MCF 10A (cell line): ENCODE measurements at places on chromosomes 16 and 17. TPM values are rescaled to one million over a fixed set of nuclear protein-coding genes. Genes with fewer than 3 reads are reported as not detected.

- H3K4me1 ChIP-seq, result no peaks in the 10 kb centered on the region
- H3K36me3 ChIP-seq, result no peaks in the 10 kb centered on the region
- H3K27ac ChIP-seq, result no peak overlapping the region
- DNase-seq, result no peak
- H3K27me3 ChIP-seq, result no peaks in the 10 kb centered on the region
Observed at GRCh38 chr16:7304279-7304678, 28.4 kb upstream of the RBFOX1 start.

Gene CA7
- total RNA-seq, result not detected in 2 replicates

DNA sequence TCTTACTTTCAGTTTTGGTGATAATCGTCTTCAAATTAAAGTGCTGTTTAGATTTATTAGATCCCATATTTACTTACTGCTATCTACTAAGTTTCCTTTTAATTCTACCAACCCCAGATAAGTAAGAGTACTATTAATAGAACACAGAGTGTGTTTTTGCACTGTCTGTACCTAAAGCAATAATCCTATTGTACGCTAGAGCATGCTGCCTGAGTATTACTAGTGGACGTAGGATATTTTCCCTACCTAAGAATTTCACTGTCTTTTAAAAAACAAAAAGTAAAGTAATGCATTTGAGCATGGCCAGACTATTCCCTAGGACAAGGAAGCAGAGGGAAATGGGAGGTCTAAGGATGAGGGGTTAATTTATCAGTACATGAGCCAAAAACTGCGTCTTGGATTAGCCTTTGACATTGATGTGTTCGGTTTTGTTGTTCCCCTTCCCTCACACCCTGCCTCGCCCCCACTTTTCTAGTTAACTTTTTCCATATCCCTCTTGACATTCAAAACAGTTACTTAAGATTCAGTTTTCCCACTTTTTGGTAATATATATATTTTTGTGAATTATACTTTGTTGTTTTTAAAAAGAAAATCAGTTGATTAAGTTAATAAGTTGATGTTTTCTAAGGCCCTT, 56.8 kb downstream of the HLF start:
- no peak overlapping the region for H3K27ac ChIP-seq
- no peak overlapping the region for H3K4me3 ChIP-seq
- no peaks in the 10 kb centered on the region for H3K27me3 ChIP-seq

- H3K36me3 ChIP-seq, result no peaks in the 10 kb centered on the region
- H3K27me3 ChIP-seq, result peaks cover 50% of the 10 kb centered on the region
- H3K4me3 ChIP-seq, result no peak overlapping the region
- peak; percentile 45 for DNase-seq
Observed at GRCh38 chr16:83878838-83879237, 20.1 kb upstream of the MLYCD start.

GRCh38 chr16:84532291-84532724, 27.8 kb upstream of the MEAK7 start:
- H3K4me1 ChIP-seq, result peaks cover 19% of the 10 kb centered on the region
- peak overlapping the region; percentile 83 for H3K27ac ChIP-seq
- no peaks in the 10 kb centered on the region for H3K36me3 ChIP-seq
- peak; percentile 88 for DNase-seq
- no peaks in the 10 kb centered on the region for H3K27me3 ChIP-seq
- H3K4me3 ChIP-seq, result peak overlapping the region; percentile 30

Gene EME2
- total RNA-seq, result 20.6 TPM in 2 replicates

DNA sequence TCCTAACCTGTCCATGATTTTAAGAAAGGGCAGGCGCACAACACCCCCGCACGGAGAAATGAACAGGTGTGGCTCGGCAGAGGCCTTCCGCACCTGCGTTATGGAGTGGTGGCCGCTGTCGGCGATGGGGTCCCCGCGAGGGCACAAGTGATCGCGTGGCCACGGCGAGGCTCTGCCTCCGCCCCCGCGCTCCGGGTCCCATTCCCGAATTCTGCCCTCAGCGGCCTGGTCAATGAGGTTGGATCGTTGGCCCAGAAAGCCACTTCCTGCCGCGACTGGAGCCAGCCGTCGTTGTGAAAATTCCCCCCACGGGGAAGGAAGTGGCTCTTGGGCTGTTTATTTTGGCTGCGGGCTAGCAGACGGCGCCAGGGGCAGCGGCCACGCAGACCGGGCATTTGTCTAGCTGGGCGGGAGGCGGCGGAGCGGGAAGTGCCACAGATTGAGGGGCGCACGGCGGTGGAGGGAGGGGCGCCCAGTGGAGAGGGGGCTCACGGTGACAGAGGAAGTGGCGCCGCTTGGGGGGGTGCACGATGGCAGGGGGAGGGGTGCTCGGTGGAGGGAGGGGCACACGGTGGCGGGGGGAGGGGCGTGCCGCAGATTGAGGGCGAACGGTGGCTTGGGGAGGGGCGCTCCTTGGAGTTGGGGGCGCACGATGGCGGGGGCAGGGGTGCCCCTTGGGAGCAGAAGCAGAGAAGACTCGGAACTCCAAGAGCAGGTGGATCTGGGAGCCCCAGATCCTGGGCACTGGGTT, 25.0 kb downstream of the MRC2 start:
- peak overlapping the region; percentile 55 for H3K4me3 ChIP-seq
- H3K27me3 ChIP-seq, result no peaks in the 10 kb centered on the region
- H3K36me3 ChIP-seq, result no peaks in the 10 kb centered on the region
- peaks cover 6% of the 10 kb centered on the region for H3K4me1 ChIP-seq
- peak; percentile 65 for DNase-seq
- no peak overlapping the region for H3K27ac ChIP-seq

Gene MFAP4
- not detected in 2 replicates for total RNA-seq

DNA sequence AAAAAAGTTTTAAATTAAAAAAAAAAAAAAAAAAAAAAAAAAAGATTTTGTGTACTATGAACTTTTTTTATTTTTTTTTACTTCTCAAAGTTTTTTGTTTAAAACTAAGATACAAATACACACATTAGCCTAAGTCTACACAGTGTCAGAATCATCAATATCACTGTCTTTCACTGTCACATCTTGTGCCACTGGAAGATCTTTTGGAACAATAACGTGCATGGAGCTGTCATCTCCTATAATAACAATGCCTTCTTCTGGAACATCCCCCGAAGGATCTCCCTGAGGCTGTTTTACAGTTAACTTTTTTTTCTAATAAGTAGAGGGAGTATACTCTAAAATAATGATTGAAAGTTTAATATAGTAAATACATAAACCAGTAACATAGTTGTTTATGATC, 295.7 kb downstream of the KCNJ2 start:
- H3K4me1 ChIP-seq, result no peaks in the 10 kb centered on the region
- no peak overlapping the region for H3K4me3 ChIP-seq
- no peak overlapping the region for H3K27ac ChIP-seq
- H3K27me3 ChIP-seq, result no peaks in the 10 kb centered on the region
- no peaks in the 10 kb centered on the region for H3K36me3 ChIP-seq
- no peak for DNase-seq

DNA sequence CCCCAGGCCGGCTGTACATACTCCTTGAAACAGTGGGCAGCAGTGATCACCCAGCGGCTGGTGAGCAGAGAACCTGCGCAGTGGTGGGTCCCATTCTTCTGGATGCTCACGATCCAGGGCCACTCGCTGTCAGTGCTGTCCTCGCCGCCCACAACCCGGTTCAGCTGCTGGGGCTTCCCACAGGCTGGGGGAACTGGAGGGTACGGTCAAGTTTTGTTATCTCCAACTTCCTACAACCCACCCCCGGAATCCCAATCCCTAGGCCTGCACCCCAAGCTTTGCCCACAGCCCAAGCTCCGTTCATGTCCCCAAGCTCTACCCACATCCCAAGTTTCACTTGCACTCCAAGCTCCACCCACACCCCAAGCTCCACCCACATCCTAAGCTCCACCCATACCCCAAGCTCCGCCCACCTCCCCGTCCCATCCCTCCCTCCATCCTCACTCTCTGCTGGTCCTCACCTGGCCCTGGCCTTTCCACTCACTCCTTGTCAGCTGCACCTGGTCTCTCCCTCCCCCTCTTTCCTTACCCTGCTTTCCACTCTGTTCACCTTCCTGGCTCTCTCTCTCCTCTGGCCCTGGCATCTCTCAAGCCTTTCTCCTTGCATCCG, 1.8 kb downstream of the PRSS22 start:
- DNase-seq, result no peak
- H3K27ac ChIP-seq, result no peak overlapping the region
- no peaks in the 10 kb centered on the region for H3K36me3 ChIP-seq

Gene RGS11
- total RNA-seq, result 1.7 and 3.6 TPM in 2 replicates

- H3K4me3 ChIP-seq, result peak overlapping the region; percentile 53
- no peaks in the 10 kb centered on the region for H3K27me3 ChIP-seq
- H3K27ac ChIP-seq, result peak overlapping the region; percentile 77
- H3K36me3 ChIP-seq, result no peaks in the 10 kb centered on the region
- peaks cover 19% of the 10 kb centered on the region for H3K4me1 ChIP-seq
Observed at GRCh38 chr17:44940768-44941167, 6.8 kb downstream of the KIF18B start.

- H3K4me1 ChIP-seq, result peaks cover 10% of the 10 kb centered on the region
- peaks cover 8% of the 10 kb centered on the region for H3K27me3 ChIP-seq
- no peak overlapping the region for H3K4me3 ChIP-seq
- H3K36me3 ChIP-seq, result no peaks in the 10 kb centered on the region
Observed at GRCh38 chr16:58459344-58460218, 40.4 kb upstream of the NDRG4 start.

GRCh38 chr17:72795941-72796340, 296.5 kb downstream of the SLC39A11 start:
- H3K27ac ChIP-seq, result no peak overlapping the region
- H3K4me3 ChIP-seq, result no peak overlapping the region
- peaks cover 7% of the 10 kb centered on the region for H3K36me3 ChIP-seq
- no peak for DNase-seq
- no peaks in the 10 kb centered on the region for H3K27me3 ChIP-seq

- H3K4me1 ChIP-seq, result peaks cover 8% of the 10 kb centered on the region
- H3K27ac ChIP-seq, result no peak overlapping the region
- peaks cover 76% of the 10 kb centered on the region for H3K36me3 ChIP-seq
- DNase-seq, result no peak
Observed at GRCh38 chr16:67943256-67943618, 683 bp downstream of the LCAT start.

Gene CDH1
- total RNA-seq, result 37.6 and 37.7 TPM in 2 replicates

Gene CNTROB
- total RNA-seq, result 31.5 and 39.2 TPM in 2 replicates

GRCh38 chr16:12043953-12044352, 67.4 kb downstream of the SNX29 start:
- peaks cover 4% of the 10 kb centered on the region for H3K4me1 ChIP-seq
- no peak overlapping the region for H3K27ac ChIP-seq
- no peak for DNase-seq
- H3K4me3 ChIP-seq, result no peak overlapping the region

Gene OTOP3
- not detected in 2 replicates for total RNA-seq

Gene KRT31
- not detected in 2 replicates for total RNA-seq

Gene ZNF785
- total RNA-seq, result 12.8 and 16.3 TPM in 2 replicates

Gene SCNN1B
- 9.5 and 12.5 TPM in 2 replicates for total RNA-seq

GRCh38 chr16:83068686-83069085, 441.9 kb downstream of the CDH13 start:
- H3K4me1 ChIP-seq, result peaks cover 10% of the 10 kb centered on the region
- peak; percentile 16 for DNase-seq
- no peak overlapping the region for H3K27ac ChIP-seq
- H3K4me3 ChIP-seq, result no peak overlapping the region

Gene CCL17
- total RNA-seq, result not detected in 2 replicates

GRCh38 chr16:11565665-11566064, 21.1 kb downstream of the LITAF start:
- peak overlapping the region; percentile 70 for H3K27ac ChIP-seq
- H3K4me3 ChIP-seq, result no peak overlapping the region
- no peak for DNase-seq

GRCh38 chr17:37092071-37092470, 143.3 kb downstream of the AATF start:
- H3K4me3 ChIP-seq, result no peak overlapping the region
- no peaks in the 10 kb centered on the region for H3K4me1 ChIP-seq
- no peaks in the 10 kb centered on the region for H3K27me3 ChIP-seq
- H3K36me3 ChIP-seq, result peaks cover 82% of the 10 kb centered on the region
- H3K27ac ChIP-seq, result no peak overlapping the region
- peak; percentile 20 for DNase-seq

GRCh38 chr17:2084036-2084765, 29.3 kb downstream of the HIC1 start:
- H3K27ac ChIP-seq, result peak overlapping the region; percentile 6
- peaks cover 28% of the 10 kb centered on the region for H3K36me3 ChIP-seq
- H3K27me3 ChIP-seq, result no peaks in the 10 kb centered on the region
- no peak overlapping the region for H3K4me3 ChIP-seq
- peak; percentile 34 for DNase-seq
- H3K4me1 ChIP-seq, result peaks cover 20% of the 10 kb centered on the region

Gene CD300H
- not detected in 2 replicates for total RNA-seq

DNA sequence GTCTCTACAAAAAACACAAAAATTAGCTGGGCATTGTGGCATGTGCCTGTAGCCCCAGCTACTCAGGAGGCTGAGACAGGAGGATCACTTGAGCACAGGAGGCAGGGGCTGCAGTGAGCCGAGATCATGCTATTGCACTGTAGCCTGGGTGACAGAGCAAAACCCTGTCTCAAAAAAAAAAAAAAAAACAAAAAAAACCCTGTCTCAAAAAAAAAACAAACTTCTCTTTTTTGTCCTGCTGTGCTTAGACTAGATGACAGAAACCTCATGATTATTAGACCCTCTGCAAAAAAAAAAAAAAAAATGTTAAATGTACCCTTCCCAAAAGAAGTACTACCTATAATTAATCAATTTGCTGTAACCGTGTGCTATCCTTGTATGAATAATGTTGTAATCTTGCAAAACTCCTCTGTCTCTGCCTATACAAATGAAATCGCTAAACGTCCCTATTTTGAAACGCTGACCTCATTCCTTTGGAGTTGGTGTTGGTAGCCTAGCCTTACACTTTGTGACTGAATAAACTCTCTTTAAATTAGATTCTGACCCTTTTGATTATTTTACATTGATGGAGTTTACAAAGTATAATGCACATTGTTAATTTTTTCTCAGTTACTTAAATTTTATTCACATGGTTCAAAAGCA, 13.6 kb upstream of the DHRS7B start:
- no peak overlapping the region for H3K27ac ChIP-seq
- no peaks in the 10 kb centered on the region for H3K4me1 ChIP-seq
- no peaks in the 10 kb centered on the region for H3K36me3 ChIP-seq
- no peak overlapping the region for H3K4me3 ChIP-seq
- no peaks in the 10 kb centered on the region for H3K27me3 ChIP-seq

DNA sequence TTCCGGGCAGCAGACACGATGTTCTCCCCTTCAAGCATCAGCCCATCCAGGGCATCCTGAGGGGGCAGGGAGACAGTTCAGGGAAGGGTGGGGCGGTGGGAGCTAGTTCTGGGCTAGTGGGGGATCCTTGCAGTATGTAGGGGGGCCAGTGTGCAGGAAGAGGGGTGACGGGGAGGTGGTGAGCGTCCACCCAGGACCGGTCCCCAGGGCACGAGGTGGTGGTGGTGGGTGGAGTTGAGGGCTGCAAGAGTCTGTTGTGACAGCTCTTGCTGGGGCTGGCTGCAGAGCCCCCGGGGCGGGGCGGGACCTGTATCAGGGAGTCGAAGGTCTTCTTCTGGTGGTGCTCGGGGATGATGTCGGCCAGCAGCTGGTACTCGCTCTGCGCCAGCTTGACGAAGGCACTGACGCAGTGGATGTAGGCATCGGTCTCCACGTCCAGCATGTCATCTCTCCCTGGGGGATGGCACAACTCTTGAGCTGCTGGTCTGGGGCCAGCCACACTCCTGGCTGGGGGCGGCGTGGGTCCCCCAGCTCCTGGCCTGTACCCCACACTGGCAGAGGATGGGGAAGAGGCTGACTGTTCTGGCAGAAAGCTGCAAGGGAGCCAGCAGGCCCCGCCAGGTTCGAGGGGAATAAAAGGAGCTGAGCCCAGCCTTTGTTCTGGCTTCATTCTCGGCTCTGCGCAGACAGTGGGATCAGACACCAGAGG, 10.0 kb downstream of the ZACN start:
- peaks cover 36% of the 10 kb centered on the region for H3K36me3 ChIP-seq
- no peaks in the 10 kb centered on the region for H3K27me3 ChIP-seq
- no peak overlapping the region for H3K27ac ChIP-seq
- no peak overlapping the region for H3K4me3 ChIP-seq
